ENCODE measurements at places on chromosomes 11 and 22. TPM values are rescaled to one million over a fixed set of nuclear protein-coding genes. Genes with fewer than 3 reads are reported as not detected.

Gene OR8G5
- total RNA-seq = 0.18 TPM

Gene GRM5
- total RNA-seq = 0.28 TPM

Gene TREH
- not detected for total RNA-seq

Gene DKK3
- total RNA-seq = 8.4 TPM

Gene TBX10
- not detected for total RNA-seq

Gene FUT4
- total RNA-seq = 6.3 TPM

DNA sequence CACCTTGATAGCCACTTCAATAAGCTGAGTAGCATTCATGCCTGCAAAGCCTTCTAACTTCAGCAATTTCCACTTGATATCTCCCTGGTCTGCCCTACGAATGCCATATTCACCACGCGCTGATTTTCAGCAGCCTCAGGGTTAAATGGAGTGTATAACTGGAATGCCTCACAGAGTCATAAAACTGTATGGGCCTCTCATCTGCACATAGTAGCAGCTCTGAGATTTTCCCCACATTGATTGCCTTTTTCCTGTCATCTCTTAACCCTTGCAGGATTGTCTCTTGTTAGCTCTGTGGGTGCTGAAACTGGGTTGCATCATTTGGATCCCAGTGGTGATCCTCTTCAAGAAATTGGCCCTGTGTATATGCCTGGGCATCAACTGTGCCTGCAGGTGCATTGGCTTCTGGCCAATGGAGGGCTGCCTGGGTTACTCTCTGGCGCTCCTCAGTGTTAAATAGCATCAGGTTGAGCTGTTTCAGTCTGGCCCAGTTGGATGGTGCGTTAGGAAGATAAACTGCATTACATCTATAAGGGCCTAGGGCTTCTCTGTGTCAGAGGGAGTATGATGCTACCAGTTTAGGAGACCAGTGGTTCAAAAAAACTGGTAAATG is 17.4 kb upstream of the GLYATL1 start:
- peaks cover 16% of the 10 kb centered on the region for H3K36me3 ChIP-seq
- DNase-seq = no peak
- no peak overlapping the region for H3K27ac ChIP-seq
- H3K4me3 ChIP-seq = no peak overlapping the region
- H3K4me1 ChIP-seq = peaks cover 50% of the 10 kb centered on the region
- H3K27me3 ChIP-seq = no peaks in the 10 kb centered on the region

DNA sequence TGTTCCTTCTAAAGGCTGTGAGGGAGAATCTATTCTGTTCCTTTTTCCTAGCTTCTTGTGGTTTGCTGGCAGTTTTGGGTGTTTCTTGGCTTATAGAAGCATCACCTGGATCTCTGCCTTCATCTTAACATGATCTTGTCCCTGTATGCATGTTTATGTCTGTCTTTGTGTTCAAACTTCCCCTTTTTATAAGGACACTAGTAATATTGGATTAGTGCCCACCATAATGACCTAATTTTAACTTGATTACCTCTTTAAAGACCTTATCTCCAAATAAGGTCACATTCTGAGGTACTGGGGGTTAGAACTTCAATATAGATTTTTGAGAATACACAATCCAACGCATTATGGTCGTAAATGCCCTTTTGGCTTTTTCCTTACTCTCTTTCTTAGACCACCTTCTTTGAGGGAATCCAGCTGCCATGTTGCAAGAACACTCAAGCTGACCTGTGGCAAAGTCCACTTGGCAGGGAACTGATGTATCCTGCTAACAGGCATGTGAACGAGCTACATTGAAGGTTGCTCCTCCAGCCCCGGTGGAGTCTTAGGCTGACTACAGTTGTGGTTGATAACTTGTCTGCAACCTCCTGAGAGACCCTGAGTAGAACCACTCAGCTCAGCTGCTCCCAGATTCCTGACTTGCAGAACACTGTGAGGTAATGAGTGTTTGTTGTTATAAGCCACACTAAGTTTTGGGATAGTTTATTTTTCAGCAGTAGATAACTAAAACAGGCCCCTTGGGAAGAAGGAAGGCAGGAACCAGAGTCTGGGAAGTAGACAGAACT is 127.1 kb upstream of the OR9Q1 start:
- no peak overlapping the region for H3K4me3 ChIP-seq
- H3K27ac ChIP-seq = no peak overlapping the region
- H3K27me3 ChIP-seq = no peaks in the 10 kb centered on the region
- no peaks in the 10 kb centered on the region for H3K4me1 ChIP-seq
- DNase-seq = no peak
- no peaks in the 10 kb centered on the region for H3K36me3 ChIP-seq

DNA sequence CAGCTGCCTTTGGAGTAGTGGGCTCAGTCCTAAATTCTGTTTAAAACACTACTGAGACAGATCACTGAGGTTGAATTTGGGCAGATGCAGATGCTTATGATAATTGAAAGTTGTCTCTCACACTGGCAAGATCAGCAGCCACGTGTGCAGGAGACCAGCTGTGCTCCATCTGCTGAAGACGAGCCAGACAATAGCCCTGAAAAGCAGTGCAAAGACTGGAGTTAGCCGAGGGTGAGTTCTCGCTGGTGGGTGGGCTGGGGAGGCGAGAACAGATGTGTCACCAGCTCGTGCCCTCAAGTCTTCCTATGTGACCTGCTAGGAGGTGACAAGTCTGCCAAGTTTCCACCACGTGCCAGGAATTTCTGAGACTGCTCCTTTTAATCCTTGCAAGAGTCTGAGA is 661.3 kb upstream of the B3GAT1 start:
- H3K4me3 ChIP-seq = no peak overlapping the region
- H3K27ac ChIP-seq = no peak overlapping the region
- peaks cover 6% of the 10 kb centered on the region for H3K27me3 ChIP-seq
- H3K36me3 ChIP-seq = no peaks in the 10 kb centered on the region
- H3K4me1 ChIP-seq = peaks cover 4% of the 10 kb centered on the region
- DNase-seq = no peak

DNA sequence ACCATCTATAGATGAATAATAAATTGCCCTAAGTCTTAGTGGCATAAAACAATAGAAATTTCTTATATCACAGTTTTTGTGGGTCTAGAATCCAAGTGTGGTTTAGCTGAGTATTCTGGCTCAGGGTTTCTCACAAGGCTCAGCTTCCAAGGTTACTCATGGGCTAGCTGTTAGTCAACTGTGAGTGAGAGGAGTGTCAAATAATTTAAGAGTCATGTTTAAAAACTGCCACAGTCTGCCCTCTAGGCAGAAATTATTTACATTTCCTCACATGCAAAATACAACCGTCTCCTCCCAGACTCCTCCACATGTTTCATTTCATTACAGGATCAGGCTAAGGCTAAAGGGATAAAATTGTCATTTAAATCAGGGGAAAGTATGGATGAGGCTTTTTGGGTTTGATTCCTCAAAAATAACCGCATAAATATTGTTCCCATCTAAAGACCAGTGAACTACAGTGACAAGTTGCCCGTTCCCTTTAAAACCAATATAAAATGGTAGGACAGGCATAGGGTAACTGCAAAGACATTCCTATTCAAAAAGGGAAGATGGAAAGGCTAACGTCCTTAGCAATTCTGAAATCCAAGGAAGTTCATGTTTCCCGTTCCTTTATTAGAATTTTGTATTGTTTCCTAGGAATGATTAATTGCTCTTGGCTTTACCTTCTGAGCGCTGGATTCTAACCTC is 324.3 kb downstream of the DYNC2H1 start:
- DNase-seq = no peak
- H3K27me3 ChIP-seq = no peaks in the 10 kb centered on the region
- H3K4me1 ChIP-seq = peaks cover 12% of the 10 kb centered on the region
- H3K4me3 ChIP-seq = no peak overlapping the region
- no peak overlapping the region for H3K27ac ChIP-seq
- H3K36me3 ChIP-seq = no peaks in the 10 kb centered on the region

DNA sequence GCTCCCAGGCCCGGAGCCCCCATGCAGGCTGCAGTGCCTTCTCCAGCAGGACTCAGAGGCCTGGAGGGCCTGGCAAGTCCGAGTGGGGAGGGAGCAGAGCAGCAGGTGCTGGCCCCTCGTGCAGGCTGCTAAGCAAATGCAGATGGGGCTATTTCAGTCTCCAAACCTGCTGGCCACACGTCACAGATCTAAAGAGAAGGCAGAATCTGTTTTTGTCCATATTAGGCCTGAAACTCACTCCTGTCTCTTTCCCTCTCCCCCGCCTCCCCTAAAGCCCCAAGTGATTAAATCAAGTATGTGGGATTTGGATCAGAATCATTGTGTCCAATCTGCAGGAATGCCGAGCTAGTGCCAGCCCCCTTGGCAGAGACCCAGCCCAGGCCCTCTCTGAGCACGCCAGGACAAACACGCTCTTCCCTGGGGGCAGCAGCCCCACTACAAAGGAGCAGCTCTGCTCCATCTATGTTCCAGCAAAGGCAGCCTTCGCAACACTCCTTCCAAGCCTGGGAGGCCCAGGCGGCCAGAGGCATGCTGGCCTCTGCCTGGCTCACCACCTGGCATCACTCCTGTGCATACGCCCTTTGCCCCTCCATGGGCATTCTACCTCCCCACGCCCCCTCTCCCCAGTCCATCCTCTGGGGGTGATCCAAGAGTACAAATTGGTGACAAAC is 26.5 kb downstream of the RPL27A start:
- DNase-seq = no peak
- peaks cover 18% of the 10 kb centered on the region for H3K27me3 ChIP-seq
- peak overlapping the region; percentile 9 for H3K4me3 ChIP-seq
- H3K36me3 ChIP-seq = peaks cover 65% of the 10 kb centered on the region
- no peak overlapping the region for H3K27ac ChIP-seq
- peaks cover 35% of the 10 kb centered on the region for H3K4me1 ChIP-seq

DNA sequence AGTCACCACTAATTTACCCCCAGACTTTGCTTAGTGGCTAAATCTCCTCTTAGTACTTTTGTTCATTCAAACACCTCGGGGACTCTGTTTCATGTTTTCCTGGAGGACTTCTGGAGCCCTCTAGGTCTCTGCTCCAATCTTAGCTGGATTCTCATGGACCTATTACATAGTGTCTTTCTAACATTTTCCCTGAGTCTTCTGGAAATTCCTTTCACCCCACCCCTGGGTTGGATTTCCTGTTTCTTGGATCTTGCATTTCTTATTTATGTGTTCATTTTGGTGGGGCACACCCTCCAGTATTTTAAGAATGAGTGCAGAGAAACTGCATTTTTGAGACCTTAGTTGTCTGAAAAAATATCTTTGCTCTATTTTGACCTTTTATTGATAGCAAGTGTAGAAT is 220.1 kb downstream of the BLID start:
- H3K36me3 ChIP-seq = no peaks in the 10 kb centered on the region
- DNase-seq = no peak
- H3K4me3 ChIP-seq = no peak overlapping the region
- H3K27ac ChIP-seq = no peak overlapping the region

GRCh38 chr11:73996161-73996747 is 12.6 kb downstream of the UCP3 start:
- H3K4me1 ChIP-seq = no peaks in the 10 kb centered on the region
- H3K4me3 ChIP-seq = no peak overlapping the region
- DNase-seq = no peak
- H3K36me3 ChIP-seq = peaks cover 2% of the 10 kb centered on the region
- peaks cover 1% of the 10 kb centered on the region for H3K27me3 ChIP-seq

Data from endothelial cell (in vitro differentiated cells).